ENCODE measurements at places on chromosomes 7 and 10. TPM values are rescaled to one million over a fixed set of nuclear protein-coding genes. Genes with fewer than 3 reads are reported as not detected.

DNA sequence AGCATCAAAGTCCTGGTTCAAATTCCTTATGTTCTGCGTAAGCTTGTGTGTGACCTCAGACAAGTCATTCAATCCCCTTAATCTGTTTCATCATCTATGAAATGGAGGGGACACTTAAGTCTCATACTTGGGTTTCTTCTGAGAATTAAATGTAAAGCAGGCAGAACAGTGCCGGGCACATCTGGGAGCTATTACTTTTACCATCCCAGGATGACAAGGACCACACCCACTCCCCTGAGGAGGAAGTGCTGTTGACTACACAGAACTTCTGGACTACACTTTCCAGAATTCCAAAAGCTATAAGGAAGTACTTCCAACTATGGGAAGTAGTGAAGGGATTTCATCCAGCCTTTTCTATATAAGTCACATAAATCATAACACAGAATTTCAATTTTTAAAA is 294.9 kb downstream of the IPMK start:
- no peak for DNase-seq

GRCh38 chr7:129689995-129690581 is 78.6 kb downstream of the NRF1 start:
- DNase-seq = no peak

DNA sequence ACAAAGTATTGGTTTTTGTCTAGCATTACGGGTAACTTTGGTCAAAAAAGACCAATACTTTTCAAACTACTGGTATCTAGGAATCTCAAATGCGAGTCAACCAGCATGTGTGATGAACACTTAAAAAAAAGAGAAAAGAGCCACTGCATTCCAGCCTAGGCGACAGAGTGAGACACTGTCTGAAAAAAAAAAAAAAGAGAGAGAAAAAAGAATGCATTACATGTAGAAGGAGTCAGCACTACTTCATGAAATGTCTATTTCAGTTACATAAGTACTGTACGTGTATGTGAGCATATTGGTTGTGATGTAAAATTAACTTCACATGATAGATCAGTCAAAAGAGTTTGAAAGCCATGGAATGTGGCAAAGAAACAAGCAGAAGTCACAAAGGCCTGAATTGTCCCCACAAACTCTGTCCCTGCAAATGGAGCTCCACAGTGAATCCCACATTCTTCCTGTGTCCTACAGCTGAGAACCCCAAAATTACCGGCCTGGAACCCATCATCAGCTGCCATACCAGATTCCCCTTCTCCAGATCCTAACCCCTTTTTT is 1.6 kb downstream of the DENND11 start:
- no peak for DNase-seq

GRCh38 chr10:329361-330099 is 194.3 kb downstream of the ZMYND11 start:
- peak; percentile 67 for DNase-seq

- peak; percentile 54 for DNase-seq
These were observed 58.4 kb upstream of the ZNRF2 start for GRCh38 chr7:30225863-30226613.

DNA sequence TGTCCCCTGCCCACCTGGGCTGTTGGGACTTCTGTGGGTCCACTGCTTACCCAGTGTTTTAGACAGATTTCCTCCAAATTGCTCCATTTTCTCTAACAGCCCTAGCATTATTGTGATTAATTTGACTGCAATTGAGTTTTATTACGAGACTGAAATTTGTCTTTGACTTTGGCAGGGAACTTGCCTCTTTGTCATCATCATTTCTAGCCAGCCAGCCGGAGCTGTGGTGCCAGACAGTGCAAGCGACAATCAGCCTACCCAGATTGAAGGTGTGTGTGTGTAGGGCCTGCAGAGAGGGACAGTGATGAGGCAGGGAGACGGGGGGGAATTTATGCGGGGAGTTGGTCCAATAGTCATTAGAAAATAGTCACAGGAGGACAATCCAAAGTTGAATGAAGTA is 743.0 kb downstream of the NRG3 start:
- DNase-seq = no peak

DNA sequence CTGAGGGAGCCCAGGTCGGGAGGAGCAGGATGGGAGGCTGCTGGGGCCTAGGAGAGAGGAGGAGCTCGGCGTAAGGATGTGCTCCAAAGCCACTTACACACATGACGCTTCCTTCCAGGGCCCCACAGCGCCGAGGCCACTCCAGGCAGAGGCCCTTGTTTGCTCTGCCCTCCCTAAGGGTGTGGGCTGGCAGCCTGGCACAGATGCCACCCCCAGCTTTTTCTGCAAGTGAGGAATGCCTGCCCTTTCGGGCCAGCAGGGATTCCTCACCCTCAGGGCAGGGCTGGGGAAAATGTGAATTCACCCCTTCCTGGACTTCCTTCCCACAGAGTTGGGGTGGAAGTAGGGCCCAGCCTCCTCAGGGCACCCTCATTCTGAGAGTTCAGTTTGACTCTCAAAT is 5.6 kb upstream of the AQP1 start:
- DNase-seq = no peak

GRCh38 chr7:46660402-46660980 is 739.4 kb upstream of the IGFBP3 start:
- DNase-seq = no peak

DNA sequence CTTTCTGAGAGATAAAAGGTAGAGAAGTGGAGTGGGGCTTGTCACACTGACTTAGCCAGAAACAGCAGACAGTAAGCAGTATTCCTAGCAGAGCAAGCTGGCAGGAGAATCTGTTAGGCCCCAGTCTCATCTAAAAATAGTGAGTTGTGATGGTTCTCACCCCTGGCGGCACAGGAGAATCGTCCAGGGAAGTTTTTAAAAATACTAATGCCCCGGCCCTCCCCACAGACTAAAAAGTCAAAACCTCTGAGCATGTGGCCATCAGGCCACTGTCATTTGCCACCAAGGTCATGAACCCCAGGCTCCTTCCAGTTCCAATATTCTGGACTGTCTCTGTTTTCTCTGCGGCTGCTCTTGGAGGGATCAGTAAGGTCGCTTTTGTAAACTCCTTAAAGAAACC is 34.0 kb downstream of the LYZL1 start:
- no peak for DNase-seq

- DNase-seq = no peak
These were observed 45.1 kb downstream of the CNNM2 start for GRCh38 chr10:102962951-102963755.

- DNase-seq = no peak
These were observed 85.8 kb downstream of the CTNNA3 start for GRCh38 chr10:67609996-67610793.

DNA sequence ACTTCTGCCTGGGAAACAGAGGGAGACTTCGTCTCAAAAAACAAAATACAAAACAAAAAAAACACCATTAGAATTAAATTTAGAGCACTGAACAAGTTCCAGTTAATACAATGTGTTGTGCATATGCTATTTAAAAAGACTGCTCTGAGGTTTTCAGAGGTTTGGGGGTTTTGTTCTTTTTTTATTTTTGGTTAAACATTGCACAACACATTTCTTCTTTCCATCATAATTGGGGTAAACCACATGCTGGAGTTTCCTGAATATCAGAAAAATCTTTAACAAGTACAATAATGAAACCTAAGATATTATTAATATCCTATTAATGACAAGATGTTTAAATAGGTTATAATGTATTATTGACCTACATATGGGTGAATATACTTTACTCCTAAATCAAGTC is 26.3 kb downstream of the IGF2BP3 start:
- DNase-seq = no peak

DNA sequence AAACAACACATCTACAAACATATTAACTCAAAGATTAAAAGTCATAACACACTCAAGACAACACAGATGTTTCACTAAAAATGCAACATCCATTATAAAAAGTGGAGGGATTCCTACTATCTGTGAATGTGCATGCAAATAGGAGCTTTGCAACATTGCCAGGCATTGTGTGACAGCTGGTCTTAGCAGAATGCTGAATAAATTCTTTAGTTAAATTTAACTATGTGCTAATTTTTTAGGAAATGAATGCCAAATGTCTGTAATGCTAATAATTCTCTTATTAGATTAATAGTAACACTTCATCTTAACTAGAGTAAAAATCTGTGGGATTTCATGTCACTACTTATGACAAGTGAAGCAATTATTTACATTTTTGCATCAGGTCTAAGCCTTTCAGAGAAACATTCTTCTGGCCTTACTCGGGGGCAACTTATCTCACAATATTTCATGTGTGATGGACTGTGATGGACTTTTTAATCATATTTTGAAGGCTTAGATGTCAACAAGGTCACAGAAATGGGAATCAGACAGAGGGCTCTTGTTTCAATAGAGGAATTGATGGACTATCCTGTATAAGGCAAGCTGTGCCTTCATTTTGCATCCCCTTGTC is 524.6 kb upstream of the KCND2 start:
- no peak for DNase-seq

DNA sequence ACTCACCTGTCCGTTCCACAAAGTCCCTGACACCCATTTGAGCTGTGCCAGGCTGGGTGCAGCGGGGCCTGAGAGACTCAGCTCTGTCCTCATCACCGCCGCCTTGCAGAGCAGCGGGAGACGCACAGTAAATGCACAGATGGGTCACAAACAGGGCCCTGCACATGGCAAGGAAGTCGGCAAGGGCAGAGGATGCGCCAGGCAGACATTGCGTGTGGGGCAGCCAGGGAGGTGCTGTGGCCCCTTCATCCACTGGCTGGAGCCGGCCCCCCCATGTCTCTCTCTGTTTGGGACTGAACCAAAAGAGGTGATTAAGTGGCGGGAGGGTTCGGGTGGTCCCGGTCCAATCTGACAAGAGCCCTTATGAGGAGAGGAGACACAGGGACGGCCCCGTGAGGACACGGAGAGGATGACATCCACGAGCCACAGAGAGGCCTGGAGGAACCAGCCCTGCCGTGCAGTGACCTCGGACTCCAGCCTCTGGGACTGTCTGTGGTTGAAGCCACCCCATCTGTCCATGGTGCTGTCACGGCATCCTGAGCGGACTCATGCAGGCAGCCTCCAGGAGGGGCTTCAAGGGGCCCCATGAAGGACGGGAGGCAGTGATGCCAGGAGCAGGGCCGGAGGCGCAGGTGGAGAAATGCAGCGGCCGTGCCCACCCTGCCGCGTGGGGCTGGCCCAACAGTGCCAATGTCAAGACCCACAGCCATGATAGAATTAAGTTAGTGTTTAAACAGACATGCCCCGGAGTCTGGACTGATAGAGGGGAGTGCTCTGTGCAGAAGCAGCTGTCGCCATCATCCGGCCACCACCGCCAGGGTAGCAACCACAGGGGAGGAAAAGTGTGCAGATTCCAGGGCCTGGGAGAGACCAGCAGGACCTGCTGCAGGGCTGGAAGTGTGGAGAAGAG is 28.4 kb upstream of the FOXL3 start:
- no peak for DNase-seq

- DNase-seq = no peak
These were observed at the start of gene SNCG for GRCh38 chr10:86958116-86958900. TSS of gene SNCG (plus strand) at chr10:86958599. CDS start at chr10:86958698, 99 bp downstream.

GRCh38 chr10:132109341-132110110 is 43.8 kb downstream of the JAKMIP3 start:
- no peak for DNase-seq

GRCh38 chr10:60454336-60454735 is 64.7 kb upstream of the ANK3 start:
- no peak for DNase-seq

DNA sequence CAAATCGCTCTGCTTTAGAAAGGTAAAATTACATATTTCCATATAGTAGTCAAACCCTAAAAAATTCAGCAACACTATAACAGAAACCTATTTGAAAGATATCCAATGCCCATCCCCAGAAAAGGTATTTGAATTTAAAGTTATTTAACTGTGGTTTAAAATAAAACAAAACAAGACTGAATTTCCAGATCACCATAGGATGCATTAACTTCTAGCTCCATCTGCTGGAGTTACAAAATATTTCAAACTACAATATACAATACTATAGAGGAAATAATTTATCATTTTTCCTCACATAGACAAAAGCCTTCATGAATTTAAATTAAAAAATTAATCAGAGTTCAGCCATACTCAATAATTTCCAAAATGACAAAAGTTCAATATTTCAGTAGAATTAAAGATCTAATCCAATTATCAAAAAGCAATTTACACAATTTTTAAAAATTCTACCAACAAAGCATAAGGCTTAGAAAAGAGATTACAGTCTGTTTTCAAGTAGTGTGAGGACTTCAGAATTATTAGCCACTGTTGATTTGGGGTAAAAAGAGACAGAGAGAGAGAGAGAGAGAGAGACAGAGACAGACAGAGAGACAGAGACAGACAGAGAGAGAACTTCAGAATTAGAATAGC is 75.9 kb downstream of the LMBR1 start:
- DNase-seq = no peak

DNA sequence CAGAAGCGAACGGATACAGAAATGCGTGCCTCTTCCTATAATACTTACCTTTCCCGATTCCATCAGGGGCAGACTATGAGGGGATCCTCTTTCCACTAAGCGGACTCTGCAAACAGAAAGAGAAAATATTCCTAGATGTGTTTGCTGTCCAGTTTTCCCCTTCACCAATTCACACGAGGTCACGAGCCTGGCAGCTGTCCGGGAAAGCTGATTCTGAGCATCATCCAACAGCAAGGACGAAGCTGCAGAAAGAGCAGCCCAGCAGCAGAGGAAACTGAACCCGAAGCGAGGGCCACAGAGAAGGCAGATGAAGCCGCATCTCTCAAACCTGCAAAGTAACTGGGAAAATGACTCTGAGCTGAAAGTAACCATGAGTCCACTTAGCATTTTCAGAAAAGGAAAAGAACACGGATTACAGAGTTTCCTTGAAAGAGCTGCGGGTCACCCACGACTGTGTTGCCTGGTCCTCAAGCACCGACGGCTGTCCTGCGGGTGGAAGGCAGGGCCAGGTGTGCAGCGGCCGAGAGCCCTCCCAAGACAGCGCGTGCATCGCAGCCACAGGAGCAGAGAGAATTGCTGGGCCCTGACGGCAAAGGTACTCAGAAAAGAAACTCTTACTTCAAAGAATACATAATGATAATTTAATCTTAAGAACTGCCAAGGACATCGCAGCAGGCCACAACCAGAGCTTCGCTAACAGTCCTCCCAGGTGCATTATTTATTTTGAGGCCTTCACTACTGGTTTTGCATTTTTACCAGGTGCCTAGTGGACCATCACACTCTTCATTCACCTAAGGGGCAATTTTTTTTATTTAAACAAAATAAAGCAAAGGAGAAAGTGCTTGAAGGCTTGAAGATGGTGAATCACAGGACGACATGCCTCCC is 153.3 kb downstream of the ZMYND11 start:
- no peak for DNase-seq

- DNase-seq = no peak
These were observed 74.2 kb upstream of the ZPBP start for GRCh38 chr7:50166997-50167965.

DNA sequence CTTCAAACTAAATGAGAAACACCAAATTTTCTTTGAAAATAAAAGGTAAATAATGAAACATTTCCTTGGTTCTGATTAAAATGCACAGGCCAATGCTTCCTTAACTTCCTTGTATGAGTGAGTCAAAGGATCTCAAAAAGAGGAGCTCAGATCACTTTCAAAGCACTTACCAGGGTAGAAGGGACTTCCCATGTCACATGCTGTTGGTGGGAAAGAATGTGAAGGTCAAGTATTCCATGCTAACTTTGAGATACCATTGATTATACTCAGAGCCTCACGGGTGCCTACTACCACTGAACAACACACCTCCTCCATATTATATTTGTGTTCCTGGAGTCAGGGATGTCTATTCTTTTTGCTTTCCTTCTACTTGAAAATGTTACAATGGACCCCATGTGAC is 233.5 kb upstream of the KIAA1217 start:
- no peak for DNase-seq

The UBTD1 gene
- 23.6 TPM for polyA plus RNA-seq

The GIMAP7 gene
- polyA plus RNA-seq = 33.2 TPM

The PEX1 gene
- 12.0 TPM for polyA plus RNA-seq

The HYAL4 gene
- not detected for polyA plus RNA-seq

The SEMA3C gene
- 62.3 TPM for polyA plus RNA-seq

The CTAGE8 gene
- polyA plus RNA-seq = 0.42 TPM

The PIP gene
- not detected for polyA plus RNA-seq
